ENCODE measurements at places on chromosomes 3 and 15.
A peak's percentile ranks its signal among the peaks of the same experiment; 100 is the strongest.

DNA sequence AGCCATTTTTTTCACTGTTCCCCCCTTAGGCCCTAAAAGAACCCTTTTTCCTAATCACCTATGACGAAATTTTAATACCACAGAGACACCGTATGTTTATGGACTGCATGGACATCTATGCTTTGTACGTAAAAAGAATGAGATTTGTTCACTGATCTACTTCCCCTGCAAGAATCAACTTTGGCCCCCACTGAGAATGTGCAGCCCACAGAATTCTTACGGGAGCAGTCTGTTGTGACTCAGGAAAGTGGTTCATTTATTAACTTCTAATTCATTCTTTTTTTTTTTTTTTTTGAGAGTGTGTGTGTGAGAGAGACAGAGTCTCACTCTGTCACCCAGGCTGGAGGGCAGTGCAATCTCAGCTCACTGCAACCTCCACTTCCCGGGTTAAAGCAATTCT, 17.6 kb downstream of the EIF4E3 start:
- no peak for DNase-seq

GRCh38 chr3:183427876-183428446, 458 bp downstream of the MCF2L2 start:
- peak; percentile 40 for DNase-seq

DNA sequence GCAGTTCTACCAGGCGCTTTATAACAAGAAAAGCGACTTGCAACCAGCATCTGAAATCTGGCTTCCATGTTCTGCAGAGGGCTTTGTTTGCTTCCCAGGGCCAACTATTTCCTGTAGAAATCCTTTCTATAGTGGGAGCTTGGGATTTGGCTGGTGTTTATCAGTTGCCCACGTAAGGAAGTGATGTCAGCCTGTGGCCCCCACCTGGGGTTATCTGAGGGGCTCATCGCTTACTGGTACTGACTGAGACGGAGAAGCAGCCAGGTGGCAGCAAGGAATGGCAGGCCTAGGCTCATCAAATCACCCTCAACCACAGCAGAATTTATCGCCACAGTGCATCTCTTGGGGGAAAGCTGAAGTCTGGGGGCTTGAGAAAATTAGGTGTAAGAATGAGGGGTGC, 14.6 kb upstream of the CCR9 start:
- no peak for DNase-seq

DNA sequence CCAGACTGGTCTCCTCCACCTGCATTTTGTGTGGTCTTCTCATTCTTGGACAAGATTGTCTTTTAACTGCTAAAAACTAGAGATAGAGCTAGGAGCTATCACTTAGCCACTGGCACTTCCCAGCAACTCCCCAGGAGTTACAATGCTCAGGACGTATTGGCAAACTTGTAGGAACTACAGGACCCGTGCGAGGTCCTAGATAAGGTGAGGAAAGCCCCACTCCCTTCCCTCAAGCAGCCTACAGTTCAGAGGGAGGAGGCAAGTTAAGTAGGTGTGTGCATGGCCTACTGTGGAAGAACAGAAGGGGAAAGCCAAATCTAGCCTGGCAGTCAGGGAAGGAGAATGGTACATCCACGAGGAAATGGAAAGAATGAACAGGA, 504.7 kb upstream of the PROK2 start:
- no peak for DNase-seq

- DNase-seq, result no peak
Measured at GRCh38 chr3:151347432-151347831, 18.1 kb upstream of the P2RY13 start.

- no peak for DNase-seq
Measured at GRCh38 chr3:58292866-58293265, 13.2 kb upstream of the RPP14 start.

DNA sequence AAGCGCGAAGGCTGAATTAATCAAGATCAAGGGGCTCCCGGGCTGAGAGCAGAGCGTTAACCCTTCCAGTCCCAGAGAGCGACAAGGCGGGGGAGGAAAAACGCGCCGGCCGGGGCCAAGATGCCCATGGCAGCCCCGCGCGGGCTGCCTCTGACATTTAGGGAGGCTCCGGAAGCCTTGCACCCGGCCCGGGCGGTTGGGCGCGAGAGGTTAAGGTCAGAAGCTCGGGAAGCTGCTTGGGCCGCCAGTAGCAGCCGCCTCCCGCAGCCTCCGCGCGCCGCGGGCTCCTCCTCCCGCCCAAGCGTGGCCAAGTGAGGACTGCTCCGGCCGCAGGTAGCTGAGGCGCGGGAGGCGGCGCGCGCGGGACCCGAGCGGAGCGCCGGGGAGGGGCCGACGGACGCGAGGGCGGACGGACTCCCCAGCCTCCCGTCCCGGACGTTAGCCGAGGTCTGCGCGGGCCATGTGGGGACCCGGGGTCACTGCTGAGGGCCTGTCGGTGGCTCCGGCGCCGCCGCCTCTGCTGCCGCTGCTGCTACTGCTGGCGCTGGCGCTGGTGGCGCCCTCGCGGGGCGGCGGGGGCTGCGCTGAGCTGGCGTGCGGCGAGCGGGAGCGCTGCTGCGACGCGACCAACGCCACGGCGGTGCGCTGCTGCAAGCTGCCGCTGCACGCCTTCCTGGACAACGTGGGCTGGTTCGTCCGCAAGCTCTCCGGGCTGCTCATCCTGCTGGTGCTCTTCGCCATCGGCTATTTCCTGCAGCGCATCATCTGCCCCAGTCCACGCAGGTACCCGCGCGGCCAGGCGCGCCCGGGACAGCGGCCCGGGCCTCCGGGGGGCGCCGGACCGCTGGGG, at the start of gene C3orf80:
Gene C3orf80, plus strand, starts transcription at position 247 of the 850 bp plus-strand sequence. Its CDS starts 214 bp downstream, at position 461.
- peak; percentile 42 for DNase-seq

GRCh38 chr3:101848754-101849713, at the start of gene NFKBIZ:
TSS of gene NFKBIZ (plus strand) at chr3:101849514. CDS start at chr3:101849629, 115 bp downstream.
- DNase-seq, result peak; percentile 79

GRCh38 chr15:72796515-72797337, 13.2 kb upstream of the ADPGK start:
- peak; percentile 60 for DNase-seq

- no peak for DNase-seq
Measured at GRCh38 chr15:79661411-79661810, 229.3 kb downstream of the MINAR1 start.

- DNase-seq, result no peak
Measured at GRCh38 chr15:31255176-31255510, 71.5 kb upstream of the KLF13 start.

DNA sequence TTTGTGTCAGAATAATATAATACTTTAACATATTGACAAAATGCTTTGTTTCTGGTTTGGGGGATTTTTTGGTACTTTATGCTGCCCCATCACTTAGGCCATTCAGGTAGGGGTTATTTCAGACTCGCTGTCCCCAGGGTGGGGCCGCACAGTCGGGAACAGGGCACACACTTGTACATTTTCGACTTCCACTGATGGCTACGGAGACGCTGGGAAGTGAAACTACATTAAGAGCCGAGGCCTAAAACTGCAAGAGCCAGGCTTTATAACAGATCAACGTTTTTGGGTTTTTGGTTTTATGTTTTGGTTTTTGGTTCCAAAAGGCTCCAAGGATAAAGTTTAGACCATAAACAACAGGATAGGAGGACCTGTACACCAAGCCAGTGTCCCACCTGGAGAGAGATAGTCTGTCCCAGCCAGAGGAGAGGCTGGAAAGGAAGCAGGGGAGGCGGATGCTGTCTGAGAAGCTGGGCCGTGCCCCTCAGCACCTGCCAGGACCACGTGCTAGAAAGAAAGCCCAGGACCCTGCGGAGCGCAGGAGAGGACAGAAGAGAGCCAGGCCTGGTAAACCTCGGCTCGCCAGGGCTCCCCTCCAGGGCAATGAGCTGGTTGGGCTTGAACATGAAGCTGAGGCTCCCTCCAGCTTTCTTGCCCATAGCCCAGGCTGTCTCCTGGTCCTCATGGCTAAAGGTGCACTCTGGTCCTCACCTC, 111.7 kb downstream of the CHSY1 start:
- no peak for DNase-seq

- DNase-seq, result no peak
Measured at GRCh38 chr3:116005404-116005803, 382.1 kb downstream of the GAP43 start.

DNA sequence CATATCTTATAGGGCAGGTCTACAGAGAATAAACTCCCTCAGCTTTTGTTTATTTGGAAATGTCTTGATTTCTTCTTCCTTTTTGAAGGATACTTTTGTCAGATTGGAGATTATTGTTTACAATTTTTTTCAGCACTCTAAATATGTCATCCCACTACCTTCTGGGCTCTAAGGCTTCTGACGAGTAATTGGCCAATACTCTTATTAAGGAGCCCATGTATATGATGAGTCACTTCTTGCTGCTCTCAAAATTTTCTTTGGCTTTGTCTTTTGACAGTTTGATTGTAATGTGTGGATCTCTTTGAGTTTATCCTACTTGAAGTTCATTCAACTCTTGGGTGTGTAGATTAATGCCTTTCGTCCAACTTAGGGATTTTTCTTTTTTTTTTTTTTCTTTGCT, 28.9 kb upstream of the CD200R1L start:
- DNase-seq, result no peak

DNA sequence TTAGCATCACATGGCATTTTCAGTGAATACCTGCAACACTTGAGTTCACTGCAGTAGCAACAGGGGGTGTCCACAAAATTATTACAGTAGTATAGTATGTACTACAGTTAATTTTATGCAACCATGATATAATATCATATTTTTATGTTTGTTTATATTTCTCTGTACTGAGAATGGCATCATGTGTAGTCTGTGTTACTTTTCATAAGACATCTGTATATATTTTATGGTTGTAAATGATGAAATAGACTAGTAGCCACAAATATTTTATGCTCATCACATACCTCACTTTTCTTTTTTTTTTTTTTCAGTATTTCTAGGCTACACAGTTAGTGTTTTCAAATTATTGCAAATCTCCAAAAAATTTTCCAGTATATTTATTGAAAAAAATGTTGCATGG, 22.4 kb downstream of the PHLDB2 start:
- DNase-seq, result no peak

- no peak for DNase-seq
Measured at GRCh38 chr15:39770748-39771689, 11.6 kb downstream of the FSIP1 start.

- no peak for DNase-seq
Measured at GRCh38 chr3:150165396-150166094, 194.8 kb upstream of the PFN2 start.

- DNase-seq, result no peak
Measured at GRCh38 chr3:112627919-112628466, 12.9 kb downstream of the CCDC80 start.

DNA sequence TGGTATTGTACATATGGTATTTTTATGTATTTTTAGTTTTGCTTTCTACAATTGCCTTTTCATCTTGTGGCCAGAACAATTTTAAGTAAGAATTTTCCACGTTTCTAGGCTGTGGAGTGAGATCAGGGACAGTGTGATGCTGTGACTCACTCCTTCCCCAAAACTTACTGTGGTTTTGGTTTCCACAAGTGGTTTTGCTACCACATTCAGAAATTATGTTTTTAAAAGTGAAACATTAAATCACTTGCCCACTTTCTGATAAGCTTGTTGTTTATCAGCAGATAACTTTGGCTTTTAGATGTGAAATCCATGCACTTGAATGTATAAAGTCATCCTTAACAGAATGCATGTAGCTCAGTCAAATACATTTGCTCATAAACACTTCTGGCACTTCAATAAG, 192.2 kb upstream of the THRB start:
- DNase-seq, result no peak

DNA sequence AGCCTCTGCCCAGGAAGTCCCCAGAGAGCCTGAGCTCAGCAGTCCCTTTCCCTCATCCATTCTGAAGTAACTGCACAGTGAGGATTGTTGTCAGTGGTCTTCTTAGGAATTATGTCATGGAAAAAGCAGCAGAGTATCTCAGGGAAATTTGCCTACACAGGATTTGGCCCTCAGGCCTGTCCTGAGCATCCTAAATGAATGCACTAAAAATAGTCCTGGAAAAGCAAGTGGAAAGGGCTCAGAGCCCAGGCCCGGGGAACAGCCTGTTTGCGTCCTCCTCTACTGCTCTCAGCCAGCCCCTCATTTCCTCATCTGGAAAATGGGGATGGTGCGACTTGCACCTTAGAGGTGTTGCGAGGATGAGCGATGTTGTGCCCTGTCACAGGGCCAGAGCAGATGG, 21.6 kb downstream of the LYSMD4 start:
- DNase-seq, result no peak

GRCh38 chr15:74831813-74832495, 5.5 kb downstream of the CPLX3 start:
- no peak for DNase-seq

GRCh38 chr3:99962703-99963102, 145.0 kb downstream of the CMSS1 start:
- DNase-seq, result no peak

- DNase-seq, result no peak
Measured at GRCh38 chr3:185797108-185797881, 27.5 kb downstream of the IGF2BP2 start.

- DNase-seq, result no peak
Measured at GRCh38 chr15:45185903-45186770, 1.6 kb downstream of the SHF start.

- no peak for DNase-seq
Measured at GRCh38 chr15:39584662-39585388, 3.9 kb downstream of the THBS1 start.

- DNase-seq, result no peak
Measured at GRCh38 chr3:176687754-176688153, 509.5 kb downstream of the TBL1XR1 start.

- DNase-seq, result peak; percentile 62
Measured at GRCh38 chr3:197501879-197502620, 53.7 kb downstream of the BDH1 start.

- no peak for DNase-seq
Measured at GRCh38 chr3:97917813-97918536, 54.3 kb downstream of the RIOX2 start.

DNA sequence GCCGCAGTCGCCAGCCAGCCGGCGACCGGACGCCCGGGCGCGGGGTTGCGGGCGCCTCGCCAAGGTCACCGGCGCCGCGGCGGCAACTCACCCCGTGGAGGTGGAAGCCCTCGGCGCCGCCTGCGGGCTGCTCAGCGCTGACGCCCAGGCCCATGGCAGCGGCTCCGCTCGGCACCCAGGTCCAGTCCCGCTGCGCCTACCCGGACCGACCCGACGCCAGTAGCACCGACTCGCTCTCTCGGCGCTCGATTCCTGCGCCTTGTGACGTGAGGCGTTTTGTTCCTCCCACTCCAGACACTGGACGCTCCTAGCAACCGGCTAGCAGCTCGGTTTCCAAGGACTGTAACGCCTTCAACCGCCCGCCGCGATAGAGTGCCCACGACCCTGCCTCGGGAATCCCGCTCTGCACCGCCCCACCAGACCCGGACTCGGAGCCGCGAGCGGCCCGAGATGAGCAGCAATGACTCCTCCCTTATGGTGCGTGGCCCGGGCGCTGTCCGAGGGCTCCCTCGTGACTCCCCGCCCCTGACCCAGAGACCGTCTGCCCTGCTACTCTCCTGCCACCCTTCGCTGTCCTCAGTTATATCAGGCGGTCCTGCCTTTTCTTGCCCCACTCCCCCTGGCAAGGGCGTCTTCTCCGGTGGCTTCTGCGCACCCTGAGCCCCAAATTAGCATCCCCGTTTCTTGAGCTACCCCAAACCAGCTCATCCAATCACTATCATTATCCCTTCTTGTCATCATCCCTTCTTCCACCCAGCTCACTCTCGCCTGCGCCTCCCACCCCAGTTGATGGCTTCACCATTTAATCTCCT, at the start of the genes GORASP1 and TTC21A:
Gene GORASP1, minus strand, starts transcription at position 240 of the 812 bp plus-strand sequence. Its CDS starts 86 bp downstream, at position 154.
Gene TTC21A, plus strand, starts transcription at position 293 of the 812 bp plus-strand sequence. Its CDS starts 158 bp downstream, at position 451.
- peak; percentile 81 for DNase-seq

All from GM12892 (cell line).